KBM-7 (cell line): ENCODE measurements at places on chromosomes 12 and 14.
A peak's percentile ranks its signal among the peaks of the same experiment; 100 is the strongest.

GRCh38 chr14:68969278-68970033 is 9.6 kb downstream of the ACTN1 start:
- DNase-seq, result no peak

DNA sequence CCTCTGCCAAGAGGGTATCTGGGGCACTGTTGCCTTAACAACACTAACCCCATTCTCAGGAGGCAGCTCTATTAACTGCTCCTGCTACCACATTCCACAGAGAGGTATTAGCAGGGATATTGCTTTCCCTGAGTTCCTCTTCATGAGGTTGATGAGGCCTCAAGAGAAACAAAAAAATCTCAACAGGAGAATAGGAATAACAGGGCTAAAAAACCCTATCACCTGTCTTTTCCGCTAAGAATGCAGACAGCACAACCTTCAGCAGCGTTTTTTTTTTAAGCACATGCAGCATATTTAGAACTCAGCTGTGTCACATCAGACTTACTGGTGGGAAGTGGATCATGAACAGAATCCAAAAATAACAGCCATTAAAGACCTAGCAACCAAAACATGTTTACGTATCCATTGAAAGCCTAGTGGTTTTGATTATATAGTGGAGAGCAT is 29.2 kb downstream of the ATF7 start:
- no peak for DNase-seq

DNA sequence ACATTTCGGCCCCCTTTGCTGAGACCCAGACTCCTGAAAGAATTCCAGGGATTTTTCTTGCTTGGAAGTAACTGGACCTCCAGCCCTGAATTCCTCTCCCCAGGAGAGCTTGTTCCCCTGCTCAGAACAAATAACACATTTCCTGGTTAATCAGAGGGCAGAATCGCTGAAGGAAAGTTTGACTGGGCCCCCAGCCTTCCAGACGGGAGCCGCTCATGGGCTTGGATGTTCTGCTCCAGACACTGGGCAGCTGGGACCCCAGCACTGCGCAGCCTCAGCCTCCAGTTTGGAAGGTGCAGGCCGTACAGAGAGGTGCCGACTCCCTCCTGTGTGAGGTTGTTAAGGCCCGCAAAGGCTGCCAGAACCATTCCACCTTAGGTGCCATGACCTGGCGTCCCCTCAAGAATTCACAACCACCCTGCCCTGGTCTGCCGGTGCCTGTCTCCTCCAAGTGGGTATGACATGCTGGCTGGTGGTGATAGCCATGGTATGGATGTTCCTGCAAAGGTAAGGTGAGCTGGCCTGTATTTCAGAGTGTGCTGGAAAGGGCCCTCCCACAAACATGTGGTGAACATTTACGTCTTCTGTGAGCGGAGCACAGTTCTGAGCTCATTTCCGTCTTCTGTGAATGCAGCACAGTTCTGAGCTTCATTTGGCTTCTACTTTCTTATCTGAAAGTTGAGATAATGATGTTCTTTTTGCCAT is 5.1 kb upstream of the LTBP2 start:
- DNase-seq, result no peak

DNA sequence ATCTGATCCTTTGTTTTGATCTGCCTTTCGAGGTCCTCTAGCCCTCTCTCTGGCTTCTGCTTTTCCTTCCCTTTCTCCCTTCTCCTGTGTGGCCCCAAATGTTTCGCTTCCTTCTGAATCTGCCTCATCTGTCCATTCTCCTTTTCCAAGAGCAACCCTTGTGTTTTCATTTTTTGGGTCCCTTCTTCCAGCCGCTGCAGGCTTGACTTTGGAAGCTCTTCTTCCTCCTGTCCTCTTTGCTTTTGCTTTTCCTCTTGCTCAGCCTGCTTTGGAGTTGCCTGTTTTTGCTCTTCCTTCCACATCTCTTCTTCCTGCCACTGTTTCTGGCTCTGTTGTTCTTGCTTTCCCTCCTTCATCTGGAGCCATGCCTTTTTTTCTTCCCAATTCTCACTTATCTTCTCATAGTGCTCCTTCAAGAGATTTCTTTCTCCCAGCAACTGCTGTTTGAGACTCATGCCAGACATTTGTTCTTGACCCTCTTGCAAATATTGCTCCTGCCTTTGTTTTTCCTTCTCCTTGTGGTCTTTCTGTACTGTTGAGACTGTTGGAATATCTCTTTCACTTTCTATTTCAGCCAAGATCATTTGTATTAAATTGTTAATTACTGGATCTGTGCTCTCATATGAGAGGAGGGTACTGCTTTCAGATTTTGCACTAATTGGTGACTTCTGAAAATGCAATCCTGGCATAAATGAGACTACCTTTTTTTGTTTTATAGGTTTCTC is 42.4 kb downstream of the FAM186A start:
- DNase-seq, result peak; percentile 9

GRCh38 chr14:93395231-93395630 is 35.5 kb upstream of the UNC79 start:
- DNase-seq, result peak; percentile 85

DNA sequence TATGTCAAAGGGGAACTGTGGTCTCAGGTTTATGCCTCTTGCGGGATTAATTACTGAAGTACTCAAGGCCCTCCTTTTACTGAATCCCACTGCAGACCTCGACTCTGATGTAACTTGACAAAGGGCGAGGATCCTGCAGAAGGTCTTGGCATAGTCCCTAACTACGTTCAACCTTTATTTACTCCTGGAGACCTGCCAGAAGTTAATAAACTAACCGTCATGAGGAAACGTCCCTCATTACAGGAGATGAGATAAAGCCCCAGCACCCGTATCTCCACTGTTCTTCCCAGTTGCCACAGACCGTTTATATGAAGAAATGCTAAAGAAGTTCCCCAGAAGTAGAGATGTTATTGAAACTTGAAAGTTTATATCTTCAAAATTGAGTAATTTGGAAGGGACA is 190.9 kb downstream of the ETV6 start:
- peak; percentile 69 for DNase-seq

DNA sequence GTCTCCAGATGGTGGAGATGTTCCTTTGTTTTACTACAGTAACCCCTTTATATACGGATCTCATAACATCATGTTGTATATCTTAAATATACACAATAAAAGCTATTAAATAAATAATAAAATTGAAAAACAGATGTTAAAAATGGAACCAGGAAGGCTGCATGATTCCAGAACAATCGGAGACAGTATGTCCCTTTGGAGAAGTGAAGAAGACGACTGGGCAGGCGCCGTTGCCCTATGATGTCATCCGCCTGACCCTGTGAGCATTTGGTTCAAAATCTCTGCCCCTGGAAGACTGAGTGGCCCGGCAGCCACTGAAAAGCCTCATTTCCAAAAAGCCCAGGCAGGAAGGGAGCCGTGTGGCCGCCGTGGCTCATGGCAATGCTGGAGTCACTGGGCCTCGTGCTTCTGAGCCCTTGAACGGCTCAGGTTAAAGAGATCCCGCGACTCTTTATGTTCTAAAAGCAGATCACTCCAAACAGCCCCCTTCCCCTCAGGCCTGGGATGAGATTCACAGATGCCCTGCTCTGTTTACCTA is 30.8 kb downstream of the RIMBP2 start:
- no peak for DNase-seq

DNA sequence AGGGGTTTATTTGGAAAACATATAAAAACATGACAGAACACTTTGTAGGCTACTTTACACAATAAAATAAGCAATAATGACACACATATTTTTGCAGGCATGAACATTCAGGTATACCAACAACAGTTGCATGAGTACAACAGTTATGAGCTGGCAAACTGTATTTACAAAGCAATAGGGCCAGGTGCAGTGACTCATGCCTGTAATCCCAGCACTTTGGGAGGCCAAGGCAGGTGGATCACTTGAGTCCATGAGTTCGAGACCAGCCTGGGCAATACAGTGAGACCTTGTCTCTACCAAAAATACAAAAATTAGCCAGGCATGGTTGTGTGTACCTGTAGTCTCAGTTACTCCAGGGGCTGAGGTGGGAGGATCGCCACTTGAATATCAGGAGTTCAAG is 101.1 kb downstream of the BMP4 start:
- DNase-seq, result no peak

- no peak for DNase-seq
These were observed 4.7 kb upstream of the PLBD1 start for GRCh38 chr12:14572401-14572800.

DNA sequence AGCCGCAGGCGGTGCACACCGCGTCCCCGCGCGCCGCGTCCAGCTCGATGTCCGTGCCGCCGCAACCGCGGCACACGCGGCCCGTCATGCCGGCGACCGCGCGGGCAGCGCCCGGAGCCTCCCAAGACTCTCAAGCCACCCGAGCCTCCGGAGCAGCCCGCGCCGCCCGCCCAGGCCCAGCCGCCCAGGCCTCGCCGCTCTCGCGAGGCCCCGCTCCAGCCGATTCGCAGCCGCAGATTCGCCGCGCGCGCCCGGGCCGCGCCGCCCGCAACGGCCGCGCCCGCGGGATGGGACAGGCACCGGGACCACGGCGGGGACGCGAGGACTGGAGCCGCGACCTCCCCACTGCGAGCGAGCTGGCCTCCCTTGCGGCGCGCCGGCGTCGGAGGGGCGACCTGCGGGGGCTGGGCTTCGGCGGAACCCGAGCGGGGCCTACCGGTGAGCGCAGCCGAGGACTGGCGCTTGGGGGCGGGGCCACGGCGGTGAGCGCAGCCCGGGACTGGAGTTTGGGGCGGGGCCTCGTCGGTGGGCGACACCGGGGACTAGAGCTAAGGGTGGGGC is at the start of gene BRF1:
BRF1 (minus strand) TSS at position 460 of the 561 bp plus-strand sequence; CDS start at position 88, 372 bp downstream.
- DNase-seq, result peak; percentile 41

DNA sequence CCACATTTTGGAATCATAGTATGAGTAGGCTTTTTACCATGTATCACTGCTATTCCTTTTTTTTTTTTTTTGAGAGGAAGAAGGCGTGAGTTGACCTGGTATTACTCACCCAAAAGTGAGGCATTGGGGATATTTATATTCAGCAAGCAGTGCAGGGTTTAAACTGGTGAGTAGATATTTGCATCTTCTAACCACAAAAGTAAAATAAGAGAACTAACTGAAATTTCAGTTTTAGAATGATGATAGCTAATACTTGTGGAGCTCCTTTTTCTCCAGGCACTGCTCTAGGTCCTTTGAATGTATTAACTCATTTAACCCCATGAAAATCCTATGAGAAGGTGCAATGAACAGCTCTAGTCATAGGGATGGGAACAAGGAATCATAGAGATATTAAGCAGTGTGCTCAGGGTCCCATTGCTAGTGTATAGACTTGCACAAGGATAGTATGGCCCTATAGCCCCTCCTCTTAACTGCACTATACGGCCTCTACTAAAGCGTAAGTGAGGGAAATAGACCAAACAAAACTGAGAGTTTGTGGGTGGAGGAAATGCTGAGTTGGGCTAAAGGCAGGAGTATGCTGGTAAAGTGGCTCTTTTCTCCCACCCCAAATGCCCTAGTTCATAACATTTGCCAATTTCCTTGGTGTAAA is 104.3 kb upstream of the MAX start:
- no peak for DNase-seq

DNA sequence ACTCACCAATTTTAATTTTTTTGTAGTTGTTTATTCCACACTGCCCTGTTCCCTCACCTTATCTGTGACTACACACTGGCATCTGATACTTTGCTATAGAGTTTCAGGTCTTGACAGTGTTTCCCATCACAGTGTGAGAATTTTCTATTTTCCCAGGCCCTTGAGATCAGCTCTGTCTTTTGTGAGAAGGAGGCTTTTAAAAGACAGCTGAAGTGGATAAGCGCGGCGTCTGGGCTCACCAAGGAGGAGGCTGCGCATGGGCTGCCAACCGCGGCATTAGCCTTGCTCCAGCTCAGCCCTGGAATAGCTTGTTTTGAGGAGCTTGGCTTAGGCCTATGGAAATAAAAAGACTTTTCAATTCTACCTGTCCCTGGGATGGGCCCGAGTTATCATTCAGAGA is 181.3 kb downstream of the RMST start:
- no peak for DNase-seq

DNA sequence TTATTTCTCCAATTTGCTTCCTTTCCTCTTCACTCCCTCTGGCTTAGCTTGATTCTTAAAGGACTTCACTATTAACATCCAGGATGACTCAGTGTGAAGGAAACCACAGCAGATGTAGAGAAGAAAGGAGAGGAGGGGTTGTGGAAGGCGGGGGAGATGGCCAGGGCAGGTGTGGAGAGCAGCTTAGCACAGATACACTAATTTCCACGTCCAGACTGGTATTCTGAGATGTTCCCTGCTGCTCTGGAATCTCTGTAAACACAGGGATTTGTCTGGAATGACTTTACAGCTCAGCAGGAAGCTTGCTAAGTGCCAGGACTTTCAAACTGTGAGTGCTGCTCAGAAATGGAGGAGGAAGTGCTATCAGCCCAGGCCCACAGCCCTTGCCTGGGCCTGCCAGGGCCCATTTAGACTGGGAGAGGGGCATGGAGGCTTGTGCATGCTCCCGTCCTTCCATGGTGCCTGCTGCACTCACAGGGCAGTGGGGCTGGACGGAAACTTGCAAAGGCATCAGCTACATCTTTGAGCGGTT is 202.5 kb upstream of the DDHD1 start:
- peak; percentile 20 for DNase-seq

DNA sequence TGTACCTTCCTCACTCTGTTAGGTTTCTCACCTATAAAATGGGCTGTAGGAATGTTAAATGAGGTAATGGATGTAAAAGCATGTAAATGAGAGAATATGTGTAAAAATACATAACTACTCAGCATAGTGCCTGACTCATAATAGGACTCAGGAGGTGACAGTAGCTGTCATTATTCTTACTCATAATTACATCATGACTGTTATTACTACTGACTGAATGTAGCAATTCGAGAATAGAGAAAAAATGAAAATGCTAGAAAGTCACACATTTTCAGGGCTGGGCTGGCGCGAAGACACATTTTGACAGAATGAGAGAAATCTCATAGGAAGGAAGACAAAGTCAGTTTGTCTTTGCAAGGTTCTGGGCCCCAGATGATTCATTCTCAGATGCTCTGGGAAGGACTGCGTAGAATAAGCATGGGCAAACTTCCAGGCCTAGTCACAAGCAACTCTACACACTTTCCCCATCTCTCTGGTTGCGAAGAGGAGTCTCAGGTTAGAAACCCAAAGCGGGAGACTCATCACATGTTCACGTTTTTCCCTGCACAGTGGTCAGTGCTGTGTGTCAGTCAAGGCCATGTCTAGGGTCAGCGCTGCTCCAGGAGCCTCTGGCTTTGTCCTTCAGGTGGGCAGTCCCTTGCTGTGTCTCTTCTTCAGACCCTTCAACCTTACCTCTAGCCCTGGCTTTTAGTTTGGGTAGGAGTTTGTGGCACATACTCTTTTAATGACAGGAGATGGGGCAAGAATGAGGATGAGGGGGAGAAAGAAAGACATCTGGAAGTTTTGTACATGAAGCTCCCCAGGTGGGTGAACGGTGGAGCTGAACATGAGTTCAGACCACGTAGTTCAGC is 8.4 kb downstream of the GPRC5A start:
- no peak for DNase-seq

- DNase-seq, result peak; percentile 47
These were observed 26.3 kb downstream of the CMA1 start for GRCh38 chr14:24481622-24482324.

GRCh38 chr12:79547735-79548609 is 142.8 kb downstream of the PAWR start:
- DNase-seq, result peak; percentile 48

- DNase-seq, result no peak
These were observed 12.6 kb downstream of the DDX55 start for GRCh38 chr12:123614531-123614930.

- no peak for DNase-seq
These were observed 37.1 kb upstream of the STON2 start for GRCh38 chr14:81437244-81437643.

GRCh38 chr14:84152452-84152851 is 1377.5 kb upstream of the FLRT2 start:
- no peak for DNase-seq

GRCh38 chr12:64042911-64043310 is 179.2 kb downstream of the KICS2 start:
- no peak for DNase-seq
